Dermis microvascular lymphatic vessel endothelial cell (primary cell): ENCODE measurements at places on chromosomes 16 and 17. TPM values are rescaled to one million over a fixed set of nuclear protein-coding genes. Genes with fewer than 3 reads are reported as not detected.

GRCh38 chr17:79936641-79937381 is 97.6 kb upstream of the CBX4 start:
- no peak for DNase-seq

- DNase-seq = peak; percentile 78
Observed at GRCh38 chr16:28277537-28278388, 14.6 kb upstream of the SBK1 start.

DNA sequence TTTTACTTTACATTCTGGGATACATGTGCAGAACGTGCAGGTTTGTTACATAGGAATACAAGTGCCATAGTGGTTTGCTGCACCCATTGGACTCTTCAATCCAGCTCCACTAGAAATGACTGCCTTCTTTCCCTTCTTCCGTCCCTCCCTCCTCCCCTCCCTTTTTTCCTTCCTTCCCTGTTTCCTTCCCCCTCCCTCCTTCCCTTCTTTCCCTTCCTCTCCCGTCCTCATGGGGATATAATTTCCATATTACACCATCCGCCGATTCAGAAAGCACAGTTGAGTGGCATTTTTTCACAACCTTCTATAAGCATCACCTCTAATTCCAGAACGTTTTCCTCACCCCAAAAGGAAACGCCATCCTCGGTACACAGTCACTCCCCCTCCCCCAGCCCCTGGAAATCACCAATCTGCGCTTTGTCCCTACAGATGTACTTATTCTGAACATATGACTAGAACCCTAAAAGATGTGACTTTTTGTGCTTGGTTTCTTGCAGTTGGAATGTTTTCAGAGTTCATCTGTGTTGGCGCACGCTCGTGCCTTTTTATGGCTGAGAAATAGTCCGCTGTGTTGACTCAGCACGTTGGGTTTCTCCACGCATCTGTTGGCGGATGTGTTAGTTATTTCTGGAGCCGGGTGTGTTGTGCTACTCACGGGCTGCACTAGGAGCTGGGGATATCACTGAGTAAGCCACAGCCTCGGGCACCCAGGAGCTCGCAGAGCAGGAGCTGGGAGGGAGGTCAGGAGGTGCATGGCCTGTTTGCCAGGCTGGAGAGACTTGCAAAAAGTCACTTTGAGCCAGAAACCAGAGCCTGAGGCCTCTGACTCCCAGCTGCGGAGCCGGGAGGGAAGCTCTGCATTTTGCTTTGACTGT is 336.4 kb downstream of the SEC14L1 start:
- peak; percentile 89 for DNase-seq

- DNase-seq = no peak
Observed at GRCh38 chr17:57138030-57138911, 53.2 kb downstream of the AKAP1 start.

The RNF112 gene
- 0.25 and 0.39 TPM in 2 replicates for total RNA-seq

DNA sequence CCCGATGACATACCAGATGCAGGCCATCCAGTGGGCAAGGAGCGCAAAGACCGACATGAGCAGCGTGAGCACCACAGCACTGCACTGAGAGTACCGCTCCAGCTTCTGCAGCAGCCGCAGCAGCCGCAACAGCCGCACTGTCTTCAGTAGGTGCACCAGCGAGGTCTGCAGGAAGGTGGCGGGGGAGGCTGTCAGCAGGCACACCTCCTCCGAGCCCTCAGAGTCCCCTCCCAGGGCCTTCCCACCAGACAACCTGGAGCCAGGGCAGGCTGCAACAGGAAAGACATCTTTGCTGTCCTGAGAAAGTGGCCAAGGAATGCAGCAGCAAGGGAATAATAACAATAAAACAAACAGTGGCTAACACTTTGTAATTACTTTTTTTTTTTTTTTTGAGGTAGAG is 9.1 kb downstream of the KCNH4 start:
- no peak for DNase-seq
